ENCODE measurements at places on chromosomes 5 and 9.

GRCh38 chr5:115543365-115544042, 1.1 kb downstream of the FEM1C start:
- DNase-seq, result peak; percentile 24

DNA sequence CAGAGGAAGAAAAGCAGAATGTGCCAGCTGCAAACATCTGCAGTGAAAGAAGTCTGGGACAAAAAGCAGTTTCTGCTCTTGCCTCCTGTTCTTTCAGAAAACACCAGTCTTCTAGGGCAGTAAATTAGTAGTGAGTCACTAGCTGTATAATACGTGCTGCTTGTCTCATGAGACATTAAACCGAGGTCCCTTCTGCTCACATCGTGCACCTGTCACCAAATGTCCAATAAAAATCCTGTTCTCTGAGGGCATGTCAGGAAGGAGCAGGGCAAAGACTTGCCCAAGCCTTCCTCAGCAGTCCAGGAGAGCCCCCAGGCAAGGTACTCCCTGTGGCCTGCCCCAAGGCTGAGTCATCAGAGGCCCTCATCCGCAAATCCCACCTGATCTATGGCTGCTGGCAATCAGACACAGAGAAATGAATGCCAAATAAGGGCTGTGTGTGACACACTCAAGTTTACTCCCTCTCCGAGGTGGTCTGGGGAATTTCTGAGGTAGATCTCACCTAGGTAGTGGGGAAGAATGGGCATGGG, 255.3 kb upstream of the SMARCA2 start:
- DNase-seq, result no peak

DNA sequence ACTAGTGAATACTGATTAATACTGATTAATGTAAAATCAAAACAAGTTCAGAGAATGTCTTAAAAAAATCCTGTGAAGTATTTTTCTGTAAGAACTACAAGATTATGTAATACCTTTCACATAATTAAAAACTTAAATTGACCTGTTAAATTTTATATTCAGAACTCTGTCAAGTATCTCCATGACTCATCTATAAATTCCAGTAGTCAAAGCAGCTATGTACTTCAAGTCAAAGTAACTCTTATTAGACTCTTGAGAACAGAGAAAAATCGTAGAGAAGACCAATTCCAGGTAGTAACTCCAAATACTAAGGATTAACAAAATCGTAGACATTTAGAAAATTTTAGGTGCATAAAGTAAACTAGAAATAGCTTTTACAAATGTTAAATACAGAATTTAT, 77.1 kb downstream of the HOMER1 start:
- no peak for DNase-seq

- DNase-seq, result no peak
These were observed 1062.5 kb downstream of the CDH9 start for GRCh38 chr5:25975885-25976284.

- no peak for DNase-seq
These were observed 530 bp downstream of the UCK1 start for GRCh38 chr9:131530546-131530919.

DNA sequence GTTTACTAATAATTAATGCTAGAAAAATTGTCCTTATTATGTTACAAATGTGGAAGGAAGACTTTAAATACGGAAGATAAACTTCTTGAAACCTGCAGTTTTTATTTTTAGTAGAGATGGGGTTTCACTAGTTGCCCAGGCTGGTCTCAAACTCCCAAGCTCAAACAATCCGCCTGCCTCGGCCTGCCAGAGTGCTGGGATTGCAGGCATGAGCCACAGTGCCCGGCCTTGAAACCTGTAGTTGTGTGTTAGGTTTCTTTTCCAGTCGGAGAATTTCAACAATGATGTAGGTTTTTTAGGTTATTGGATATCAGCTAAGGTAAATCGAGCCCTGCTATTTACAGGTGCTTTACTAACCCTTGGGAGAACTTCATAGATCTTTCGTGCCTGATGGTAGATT, 30.8 kb downstream of the CTNNA1 start:
- DNase-seq, result no peak

DNA sequence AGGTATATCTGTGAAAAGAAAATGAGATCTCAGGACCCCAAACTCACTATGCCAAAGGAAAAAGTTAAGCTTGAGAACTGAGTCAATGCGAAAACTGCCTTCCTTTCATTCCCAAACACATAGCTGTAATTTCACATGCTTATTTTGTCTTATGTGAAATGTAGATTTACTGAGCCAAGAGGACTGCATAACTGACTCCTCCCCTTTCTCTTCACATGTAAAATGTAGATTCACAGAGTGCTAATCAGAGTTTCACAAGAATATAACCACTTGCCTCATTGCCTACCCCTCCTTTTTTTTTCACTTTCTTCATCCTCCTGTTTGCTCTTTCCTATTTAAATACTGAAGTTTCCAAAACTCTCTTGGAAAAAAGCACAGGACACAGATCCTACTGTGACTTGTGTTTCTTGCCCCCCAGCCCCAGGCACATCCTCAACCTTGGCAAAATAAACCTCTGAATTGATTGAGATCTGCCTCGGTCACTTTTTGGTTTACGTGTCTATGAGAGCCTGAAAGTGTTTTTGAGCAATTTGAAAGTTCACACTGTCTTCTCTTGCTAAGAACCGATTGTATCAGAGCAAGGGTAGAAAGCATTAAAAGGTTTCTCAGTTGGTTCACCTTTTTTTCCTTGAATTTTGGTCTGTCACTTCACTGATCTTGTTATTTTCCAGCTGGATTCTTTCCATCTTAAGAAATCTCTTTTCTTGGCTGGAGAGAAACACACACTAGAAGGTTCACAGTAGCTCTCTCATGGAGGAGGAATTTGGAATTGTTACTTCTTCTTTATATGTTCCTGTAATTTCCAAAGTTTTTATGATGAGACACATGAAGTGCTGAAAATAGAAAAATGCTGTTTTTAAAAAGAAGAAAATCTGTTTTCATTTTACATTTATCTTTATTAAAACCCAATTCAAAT, 44.8 kb upstream of the SNAPC3 start:
- no peak for DNase-seq

- DNase-seq, result no peak
These were observed 72.4 kb upstream of the NTRK2 start for GRCh38 chr9:84597131-84597530.

DNA sequence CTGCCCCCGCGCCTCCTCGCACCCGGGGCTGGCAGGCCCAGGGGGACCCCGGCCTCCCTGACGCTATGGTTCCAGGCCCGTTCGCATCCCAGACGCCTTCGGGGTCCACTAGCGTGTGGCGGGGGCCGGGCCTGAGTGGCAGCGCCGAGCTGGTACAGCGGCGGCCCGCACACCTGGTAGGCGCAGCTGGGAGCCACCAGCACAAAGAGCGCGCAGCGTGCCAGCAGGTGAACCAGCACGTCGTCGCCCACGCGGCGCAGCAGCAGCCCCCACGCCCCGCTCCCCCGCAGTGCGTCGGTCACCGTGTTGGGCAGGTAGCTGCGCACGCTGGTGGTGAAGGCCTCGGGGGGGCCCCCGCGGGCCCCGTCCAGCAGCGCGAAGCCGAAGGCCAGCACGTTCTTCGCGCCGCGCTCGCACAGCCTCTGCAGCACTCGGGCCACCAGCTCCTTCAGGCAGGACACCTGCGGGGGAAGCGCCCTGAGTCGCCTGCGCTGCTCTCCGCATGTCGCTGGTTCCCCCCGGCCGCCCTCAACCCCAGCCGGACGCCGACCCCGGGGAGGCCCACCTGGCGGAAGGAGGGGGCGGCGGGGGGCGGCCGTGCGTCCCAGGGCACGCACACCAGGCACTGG, 548 bp downstream of the TERT start:
- no peak for DNase-seq

DNA sequence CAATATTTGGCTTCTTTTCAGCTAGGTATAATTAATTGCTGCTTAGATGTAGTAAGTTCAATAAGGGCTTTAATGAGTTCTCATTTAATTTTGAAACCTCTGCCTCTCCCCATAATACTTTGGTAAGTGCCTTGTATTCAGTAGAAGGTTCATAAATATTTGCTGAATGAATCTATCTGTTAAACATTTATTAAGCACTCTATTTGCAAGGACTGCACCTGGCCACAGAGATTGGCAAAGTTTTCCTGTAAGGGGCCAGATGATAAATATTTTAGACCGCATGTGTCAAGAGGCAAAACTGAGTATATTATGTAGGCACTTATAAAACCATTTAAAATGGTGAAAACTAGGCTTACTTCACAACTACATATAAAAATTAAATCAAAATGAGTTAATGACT, 19.0 kb upstream of the GNA14 start:
- DNase-seq, result no peak

DNA sequence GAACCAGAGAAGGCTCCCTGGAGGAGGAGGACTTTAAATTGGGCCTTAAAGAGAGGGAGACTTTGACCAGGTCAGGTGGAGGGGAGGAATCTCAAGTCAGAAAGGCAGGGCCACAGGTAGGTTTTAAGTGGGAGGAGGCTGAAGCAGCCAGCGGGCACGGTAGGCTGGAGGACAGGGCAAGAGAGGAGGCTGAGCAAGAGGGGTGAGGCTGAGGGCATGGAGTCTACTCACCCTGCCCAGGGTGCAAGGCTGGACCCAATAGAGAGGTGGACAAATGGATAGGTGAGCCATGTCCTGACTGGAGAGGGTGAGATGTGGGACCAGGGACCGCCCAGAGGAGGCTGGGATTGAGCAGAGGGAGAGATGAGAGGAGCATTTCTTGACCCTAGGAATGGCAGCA, 25.6 kb upstream of the TRIM14 start:
- DNase-seq, result no peak

- DNase-seq, result no peak
These were observed 95.2 kb downstream of the CNTLN start for GRCh38 chr9:17229945-17230560.

Data from activated CD4-positive, alpha-beta T cell treated with anti-CD3 and anti-CD28 coated beads, Interleukin-2, amount 50 U/mL, for 4 hours (primary cell).